ENCODE measurements at places on chromosomes 6 and 20.

DNA sequence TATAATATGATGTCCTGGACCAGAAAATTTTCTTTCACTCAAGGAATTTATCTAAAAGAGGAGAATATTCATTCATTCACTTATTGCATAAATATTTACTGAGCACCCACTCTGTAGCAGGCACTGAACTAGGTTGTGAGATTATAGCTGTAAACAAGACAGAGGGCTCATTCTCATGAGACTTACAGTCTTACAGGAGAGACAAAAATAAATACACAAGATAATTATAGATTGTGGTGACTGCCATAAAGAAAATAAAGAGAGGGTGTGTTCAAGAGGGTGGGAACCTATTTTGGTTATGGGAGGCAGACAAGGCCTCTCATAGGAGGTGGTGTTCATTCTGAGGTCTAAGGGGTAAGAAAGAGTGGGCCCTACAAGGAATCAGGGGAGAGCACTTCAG, 109.9 kb upstream of the SUPT3H start:
- no peak for DNase-seq

GRCh38 chr6:34930221-34930620, 41.2 kb downstream of the ANKS1A start:
- no peak for DNase-seq

GRCh38 chr6:68743099-68743498, 108.0 kb downstream of the ADGRB3 start:
- DNase-seq: no peak

DNA sequence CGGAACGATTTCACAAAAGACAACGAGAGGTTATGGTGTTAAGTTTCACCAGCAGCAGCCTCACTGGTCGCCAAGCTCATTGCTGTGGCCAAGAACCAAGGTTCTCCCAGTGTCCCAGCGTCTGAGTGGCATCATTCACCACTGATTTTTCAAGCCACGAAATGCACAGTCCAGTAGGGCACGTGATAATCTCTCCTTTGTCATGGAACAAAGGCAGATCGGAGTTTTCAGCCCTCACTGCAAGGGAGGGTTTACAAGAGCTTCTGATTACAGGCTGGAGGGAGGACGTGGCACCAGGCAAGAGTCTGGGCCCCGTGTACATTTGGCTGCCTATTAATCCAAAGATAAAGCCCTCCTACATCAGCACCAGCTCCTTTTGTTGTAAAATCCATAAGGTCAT, 2.0 kb downstream of the CD24 start:
- DNase-seq: no peak

DNA sequence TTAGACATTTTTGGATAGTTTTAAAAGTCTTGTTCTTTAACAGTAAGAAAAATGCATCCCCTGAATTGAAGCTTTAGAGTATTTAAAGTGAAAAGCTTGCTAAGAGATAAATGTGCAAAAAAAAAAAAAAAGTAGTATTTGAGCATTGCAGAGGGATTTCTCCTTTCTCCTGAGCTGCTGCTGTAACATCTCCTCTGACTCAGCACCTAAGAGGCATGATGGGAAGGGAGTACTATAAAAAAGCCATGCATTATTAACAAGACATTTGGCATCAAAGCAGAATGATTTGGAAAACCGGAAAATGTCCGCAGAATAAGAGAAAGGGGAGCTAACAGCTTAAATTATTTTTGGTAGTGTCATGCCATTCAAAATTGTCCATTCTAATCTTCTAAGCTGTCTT, 27.9 kb downstream of the B4GALT5 start:
- no peak for DNase-seq

DNA sequence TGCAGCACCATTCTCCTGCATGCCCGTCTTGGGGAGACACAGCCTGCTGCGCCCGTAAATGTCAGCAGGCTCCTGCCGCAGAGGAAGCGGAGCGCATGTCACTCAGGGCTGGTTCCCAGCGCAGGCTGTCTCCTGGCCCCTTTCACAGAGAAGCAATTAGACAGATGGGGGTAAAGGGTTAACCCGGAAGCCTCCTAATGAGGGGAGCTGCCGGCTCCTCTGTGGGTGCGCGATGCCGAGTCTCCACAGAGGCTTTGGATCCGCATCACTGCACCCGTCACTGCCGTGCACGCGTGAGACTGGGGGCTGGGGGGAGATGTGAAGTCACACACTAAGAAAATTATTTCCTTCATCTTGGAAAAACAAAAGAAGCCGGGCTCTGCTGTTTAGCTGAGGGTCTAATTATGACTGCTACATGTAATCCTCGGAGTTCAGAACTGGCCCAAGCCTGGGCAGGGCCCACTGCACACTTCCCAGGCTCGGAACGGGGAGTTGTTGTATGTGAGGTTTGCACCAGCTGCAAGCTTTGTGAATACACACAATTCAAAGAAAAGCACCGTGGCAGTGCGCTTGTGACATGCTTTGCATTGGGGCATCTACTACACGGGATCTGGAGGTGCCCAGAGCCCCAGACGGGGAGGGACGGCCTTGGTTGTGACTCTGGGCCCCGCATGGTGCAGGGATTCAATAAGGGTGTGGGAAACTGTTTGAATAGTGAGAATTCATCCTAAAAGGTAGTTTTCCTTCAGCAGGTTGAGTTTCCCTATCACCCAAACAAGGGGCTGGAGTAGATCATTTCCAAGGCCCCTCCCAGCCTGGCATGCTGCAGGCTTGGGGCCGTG, 331.6 kb downstream of the TAF4 start:
- DNase-seq: no peak

DNA sequence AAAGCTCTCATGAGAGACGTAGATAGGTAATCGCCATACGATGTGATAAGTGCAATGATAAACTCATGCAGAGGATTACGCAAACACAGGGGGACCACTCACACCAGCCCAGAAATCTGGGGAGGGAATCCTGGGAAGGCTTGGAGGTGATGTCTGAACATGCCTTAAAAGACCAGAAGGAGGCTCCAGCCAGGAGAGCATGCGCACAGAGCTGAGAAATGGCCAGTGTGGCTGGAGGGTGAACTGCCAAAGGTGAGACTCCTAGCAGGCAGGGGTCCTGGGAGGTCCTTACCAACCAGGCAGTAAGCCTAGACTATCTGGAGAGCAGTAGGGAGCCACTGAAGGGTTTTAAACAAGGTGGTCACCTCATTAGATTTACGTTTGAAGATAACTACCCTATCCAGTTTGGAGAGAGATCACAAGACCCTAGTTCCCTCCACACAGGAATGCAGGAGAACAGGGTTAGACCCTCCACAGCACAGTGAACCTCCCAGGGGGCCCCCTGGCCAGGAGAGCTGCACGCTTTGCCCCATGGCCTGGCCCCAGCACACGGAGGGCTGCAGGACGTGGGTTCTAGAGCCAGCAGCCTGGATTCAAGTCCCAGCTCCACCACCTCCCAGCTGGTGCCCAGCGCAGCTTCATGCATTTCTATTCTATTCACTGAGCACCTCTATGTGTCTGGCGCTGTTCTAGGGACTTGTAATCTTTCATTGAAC, 13.1 kb downstream of the MDFI start:
- DNase-seq: no peak

DNA sequence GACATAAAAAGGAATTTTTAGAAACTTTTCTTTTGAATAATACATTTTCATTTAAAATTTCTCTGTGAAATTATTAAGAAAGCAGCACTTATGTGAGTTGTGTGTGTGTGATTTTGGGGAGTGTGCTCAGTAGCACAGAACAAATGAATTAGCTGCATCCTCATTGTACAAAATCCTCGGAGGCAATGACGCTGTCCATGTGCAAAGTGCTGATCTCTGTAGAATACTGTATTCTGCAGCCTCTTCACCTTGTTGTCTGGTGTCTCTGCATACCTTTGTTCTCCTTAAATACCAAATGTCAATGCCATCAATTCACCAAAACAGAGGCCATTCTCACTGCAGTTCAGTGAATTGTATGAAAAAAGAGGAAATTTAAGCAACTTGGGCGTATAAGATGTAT, 838.4 kb downstream of the QKI start:
- DNase-seq: no peak

DNA sequence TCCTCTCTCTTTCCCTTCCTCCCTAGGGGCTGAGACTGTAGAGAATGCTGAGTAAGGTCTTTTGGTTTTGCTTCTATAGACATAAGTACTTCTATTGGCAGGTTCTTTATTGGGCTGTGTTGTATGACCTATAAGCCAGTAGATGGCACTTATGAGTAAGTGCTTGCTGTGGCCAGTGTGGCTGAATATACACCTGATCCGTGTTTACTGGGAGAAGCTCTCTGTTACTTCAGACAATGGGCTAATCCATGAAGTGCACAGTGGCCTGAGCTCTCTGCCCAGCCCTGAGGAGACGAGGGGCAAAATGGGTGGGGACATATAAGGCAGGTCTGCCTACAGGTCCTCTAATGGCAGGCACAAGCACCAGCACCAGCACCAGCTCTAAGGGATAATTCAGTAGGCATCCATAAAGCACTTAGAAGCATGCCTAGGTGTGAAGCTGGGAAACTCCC, 610.3 kb downstream of the RNF144B start:
- no peak for DNase-seq

DNA sequence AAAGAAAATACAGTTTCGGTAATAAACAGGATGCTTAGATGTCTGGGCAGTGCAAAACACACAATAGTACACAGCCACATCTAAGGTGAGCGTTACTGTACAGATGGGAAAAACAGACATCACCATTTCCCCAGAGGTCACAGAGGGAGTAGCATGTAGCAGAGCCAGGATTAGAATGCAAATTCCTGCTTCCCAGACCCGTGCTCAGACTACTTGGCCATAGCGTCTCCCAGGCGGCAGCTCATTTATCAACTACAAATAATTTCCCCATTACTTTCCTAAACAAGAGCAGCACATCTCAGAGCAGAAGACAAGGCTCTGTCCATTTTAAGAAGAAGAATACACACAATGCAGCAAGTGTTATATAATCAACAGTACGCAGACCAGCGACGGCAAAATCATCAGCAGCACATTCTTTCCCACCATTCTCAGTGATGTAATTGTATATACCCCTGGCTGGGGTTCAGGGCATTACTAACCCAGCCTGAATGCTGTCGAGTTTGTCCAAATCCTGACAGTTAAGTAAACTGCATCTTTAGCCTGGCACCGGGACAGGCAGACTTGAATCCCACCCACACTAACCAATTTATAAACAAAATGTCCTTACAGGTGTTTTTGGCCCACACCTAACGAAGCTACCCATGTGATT, 61.9 kb downstream of the CNKSR3 start:
- DNase-seq: no peak

DNA sequence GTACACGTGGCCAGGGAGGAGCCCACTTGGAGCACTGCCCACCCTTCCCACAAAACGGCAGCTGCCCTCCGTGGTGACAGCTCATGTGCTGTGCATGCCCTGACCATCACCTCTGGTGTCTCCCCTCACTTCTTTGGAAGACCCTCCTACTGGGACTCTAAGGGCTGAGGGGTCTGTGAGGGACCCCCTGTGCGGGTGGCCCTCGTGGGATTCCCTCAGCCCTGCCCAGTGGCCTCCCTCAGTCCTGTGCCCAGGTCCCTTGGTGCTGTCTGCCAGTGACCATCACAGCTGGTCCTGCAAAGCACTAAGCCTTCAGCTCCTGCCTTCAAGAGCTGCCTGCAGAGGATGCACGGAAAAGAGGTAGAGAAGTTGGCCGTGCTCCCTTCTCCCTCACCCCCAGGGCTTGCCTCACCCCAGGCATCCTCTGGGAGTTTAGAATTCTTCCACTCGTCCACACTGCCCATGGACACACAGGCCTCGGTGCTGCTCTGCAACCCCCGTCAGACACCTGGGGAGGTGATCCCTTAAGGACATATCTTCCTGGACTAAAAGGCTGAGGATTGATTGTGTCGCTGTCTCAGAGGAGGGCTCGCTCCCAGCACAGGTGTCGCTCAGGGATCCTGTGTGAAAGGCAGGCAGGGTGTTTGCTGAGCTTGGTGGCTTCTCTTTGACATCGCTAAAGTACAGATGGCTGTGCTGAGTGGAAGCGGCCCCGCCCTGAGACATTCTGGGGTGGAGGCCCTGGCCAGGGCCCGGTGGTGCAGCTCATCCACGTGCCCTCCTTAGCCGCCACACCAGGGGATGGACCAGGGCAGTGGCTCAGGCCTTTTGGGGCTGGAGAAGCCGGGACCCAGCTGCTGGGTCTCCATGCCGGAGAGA, 119.5 kb upstream of the FRMD1 start:
- no peak for DNase-seq

- DNase-seq: no peak
These were observed 109.7 kb downstream of the BANF2 start for GRCh38 chr20:17809362-17810061.

GRCh38 chr20:45104786-45105185, 3.9 kb upstream of the KCNS1 start:
- peak; percentile 37 for DNase-seq

DNA sequence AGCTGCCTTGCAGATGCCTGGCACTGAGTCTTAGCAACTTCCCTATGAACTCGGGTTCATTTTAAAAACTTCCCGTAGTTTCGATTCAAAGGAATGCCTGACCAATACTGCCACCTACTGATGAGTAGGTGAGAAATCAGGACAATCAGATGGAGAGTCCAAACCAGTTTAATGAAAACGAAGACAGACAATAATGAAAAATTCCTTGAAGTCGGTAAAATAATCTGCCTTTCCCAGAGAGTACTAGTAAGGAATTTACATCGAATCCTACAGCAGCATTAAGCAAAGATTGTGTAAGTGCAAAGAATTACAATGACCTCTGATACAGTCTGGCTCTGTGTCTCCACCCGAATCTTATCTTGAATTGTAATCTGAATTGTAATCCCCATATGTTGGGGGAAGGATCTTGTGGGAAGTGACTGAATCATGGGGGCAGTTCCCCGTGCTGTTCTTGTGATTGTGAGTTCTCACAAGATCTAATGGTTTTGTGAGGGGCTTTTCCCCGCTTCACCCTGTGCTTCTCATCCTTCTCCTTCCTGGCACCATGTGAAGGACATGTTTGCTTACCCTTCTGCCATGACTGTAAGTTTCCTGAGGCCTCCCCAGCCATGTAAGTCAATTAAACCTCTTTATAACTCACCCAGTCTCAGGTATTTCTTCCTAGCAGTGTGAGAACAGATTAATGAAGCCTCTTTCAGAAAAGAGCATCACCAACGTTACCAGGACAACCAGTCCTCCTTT, 134.4 kb downstream of the ARHGAP18 start:
- DNase-seq: no peak

DNA sequence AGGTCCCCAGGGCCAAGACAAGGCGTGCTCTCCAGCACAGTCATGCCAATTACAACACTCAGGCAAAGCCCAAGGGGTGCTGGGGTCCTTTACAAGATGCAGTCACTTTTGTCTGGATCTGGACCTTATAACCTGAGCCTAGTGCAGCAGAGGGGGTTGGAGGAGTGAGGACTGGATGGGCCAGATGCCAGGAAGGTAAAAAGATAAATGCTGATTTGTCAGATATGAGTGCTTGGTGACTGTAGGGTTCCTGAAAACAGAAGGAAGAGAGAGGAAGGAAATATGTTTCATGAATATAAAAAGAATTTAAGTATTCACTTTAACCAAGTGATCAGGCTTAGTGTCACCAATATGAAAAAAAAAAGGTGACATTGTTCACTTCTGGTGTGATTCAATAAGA, 43.4 kb upstream of the TFAP2A start:
- DNase-seq: no peak

GRCh38 chr6:165183496-165184140, 125.8 kb downstream of the C6orf118 start:
- no peak for DNase-seq

GRCh38 chr20:53355790-53356189, 237.8 kb downstream of the ZNF217 start:
- DNase-seq: no peak

Data from anterior cingulate cortex (tissue), 58 donors.